ENCODE measurements at places on chromosomes 4 and X. TPM values are rescaled to one million over a fixed set of nuclear protein-coding genes. Genes with fewer than 3 reads are reported as not detected.

Gene CNKSR2
- 0.34 TPM for total RNA-seq

Gene HS3ST1
- not detected for total RNA-seq

Gene EFNB1
- 39.3 TPM for total RNA-seq

Gene NPNT
- total RNA-seq, result not detected

Gene CT83
- total RNA-seq, result not detected

Gene USP17L11
- total RNA-seq, result not detected

Data from bronchus fibroblast of lung (primary cell).